Stimulated activated CD4-positive, alpha-beta T cell treated with anti-CD3 and anti-CD28 coated beads, Interleukin-1b, Interleukin-23, amount 100 ng/mL, for 4 hours (primary cell): ENCODE measurements at places on chromosomes 2 and 18.

- DNase-seq, result no peak
These were observed 64.5 kb upstream of the RPE start for GRCh38 chr2:209937893-209938292.

GRCh38 chr18:31789409-31789808 is 28.7 kb upstream of the SLC25A52 start:
- no peak for DNase-seq

GRCh38 chr2:141523199-141523598 is 607.6 kb downstream of the LRP1B start:
- no peak for DNase-seq

DNA sequence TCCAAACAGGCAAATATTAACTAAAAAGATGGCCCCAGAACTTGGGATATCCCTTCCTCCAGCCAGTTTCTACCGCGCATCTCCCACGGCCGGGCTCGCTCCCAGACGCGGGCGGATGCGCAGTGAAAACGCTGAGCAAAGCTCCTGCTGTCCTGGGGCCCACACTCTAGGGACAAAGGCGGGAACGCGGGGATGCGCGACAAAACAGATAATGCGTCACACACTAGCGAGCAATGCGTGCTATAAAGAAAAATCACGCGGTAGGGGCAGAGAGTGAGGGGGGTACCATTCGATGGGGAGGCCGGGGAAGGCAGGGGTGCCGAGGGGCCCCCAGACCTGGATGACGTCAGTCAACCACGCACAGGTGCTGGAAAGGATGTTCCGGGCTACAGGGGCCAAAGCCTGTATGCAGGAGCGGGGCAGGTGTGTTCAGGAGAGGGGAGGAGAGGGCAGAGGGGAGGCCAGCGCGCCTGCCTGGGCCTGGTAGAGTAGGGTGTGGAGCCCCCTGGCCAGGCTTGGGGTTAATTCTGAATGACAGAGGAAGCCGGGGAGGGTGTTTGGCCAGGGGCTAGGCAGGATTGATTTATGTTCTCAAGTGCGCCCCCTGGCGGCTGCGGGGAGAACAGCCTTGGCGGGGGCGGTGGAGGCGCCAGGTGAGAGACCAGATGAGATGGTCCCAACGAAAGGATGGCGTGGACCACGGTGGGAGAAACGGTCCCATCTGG is 14.9 kb upstream of the ITM2C start:
- DNase-seq, result peak; percentile 62

DNA sequence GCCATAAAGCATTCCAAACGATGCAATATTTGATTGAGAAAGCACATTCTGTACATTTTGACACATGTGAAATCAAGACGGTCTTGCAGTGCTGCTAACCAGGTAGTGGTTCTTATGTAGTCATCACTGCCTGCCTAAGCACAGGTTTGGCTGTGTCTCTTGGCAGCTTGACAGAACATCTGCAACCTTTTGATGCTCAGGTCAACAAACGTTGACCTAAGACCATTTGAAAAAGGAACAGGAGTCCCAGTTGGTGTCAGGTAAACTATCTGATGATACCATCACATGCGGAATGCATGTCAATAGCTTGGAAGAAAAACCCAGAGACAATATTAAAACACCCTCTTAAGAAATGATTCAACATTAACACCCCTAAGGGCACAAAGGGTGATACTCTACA is 80.7 kb downstream of the L3MBTL4 start:
- no peak for DNase-seq

DNA sequence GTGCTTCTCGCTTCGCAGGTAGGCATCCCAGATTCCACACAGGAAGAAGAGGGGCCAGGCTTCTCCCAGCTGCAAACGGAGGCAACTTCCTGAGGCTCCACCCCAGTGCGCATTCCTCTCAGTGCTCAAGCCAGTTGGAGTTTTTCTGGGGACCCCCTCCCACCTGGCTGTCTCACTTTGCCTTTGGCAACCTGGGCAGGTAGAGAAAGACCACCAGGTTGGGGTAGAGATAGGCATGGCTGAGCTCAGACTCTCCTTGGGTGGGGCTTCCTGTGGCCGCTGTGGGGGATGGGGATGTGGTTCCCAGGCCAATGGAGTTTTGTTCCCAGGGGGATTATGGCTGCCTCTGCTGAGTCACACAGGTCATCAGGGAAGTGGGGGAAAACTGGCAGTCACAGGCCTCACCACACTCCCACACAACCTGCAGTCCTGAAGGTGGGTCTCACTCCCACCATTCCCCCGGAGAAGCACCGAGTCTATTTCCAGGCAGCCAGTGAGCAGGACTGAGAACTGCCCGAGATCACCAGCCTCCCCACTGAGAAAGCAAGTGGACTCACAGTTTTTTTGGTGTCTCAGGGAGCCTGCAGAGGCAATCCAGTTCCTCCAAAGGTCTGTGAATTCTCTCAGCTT is 38.1 kb downstream of the SLC39A10 start:
- DNase-seq, result no peak

DNA sequence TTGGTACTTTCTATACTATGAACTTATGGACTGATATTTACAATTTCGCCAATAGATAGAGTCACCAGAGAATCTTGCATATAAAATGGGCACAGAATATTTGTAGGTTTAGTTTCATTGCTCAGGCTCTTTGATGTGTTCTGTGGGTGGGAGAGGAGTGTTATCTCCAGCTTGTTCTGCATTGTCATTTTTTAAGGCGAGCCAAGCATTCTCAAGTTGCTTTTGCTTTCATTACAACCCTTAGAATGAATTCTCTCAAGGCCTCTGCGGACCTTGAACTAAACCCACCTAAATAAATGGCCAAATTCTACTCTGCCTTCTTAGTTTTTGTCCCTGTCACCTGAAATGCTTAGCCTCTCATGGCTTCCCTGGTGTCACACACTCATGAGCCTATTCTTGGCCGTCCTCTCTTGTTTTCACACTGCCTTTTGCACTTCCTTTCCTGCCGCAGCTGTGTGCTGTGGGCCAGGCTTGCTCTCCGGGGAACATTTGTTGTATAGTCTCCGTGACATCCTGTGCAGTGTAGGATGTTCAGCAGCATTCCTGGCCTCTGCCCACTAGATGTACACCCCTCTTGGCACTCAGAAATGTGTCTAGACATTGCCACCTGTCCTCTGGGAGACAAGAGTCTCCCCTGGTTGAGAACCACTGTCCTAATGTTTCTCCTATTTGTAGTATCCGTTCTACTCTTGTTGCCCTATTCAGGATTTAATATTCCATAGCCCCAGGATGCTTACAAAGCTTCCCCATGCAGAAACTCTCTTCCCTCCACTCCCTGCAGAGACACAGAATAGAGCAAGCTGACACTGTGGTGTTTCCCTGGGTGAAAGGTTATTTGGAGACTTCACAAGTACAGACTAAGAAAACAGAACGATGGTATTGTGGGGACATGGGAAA is 255.6 kb downstream of the PTPRM start:
- no peak for DNase-seq

DNA sequence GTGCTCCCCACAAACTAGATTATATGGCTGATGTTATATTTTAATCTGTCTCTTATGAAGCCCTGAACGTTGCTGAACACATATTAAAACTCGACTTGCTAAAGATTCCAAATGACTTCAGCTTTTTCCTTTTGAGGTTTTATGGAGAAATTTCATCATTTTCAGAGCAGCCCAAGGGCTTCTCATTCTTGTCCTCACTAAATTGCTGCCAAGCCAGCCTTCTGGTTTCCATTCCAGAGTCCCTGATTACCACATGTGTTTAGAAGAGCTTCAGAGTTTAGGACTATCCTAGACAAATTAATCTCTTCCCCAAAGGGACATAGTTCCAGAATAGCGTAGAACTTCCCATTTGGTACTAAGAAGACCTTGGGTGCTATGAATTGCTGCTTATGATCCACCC is 77.8 kb upstream of the CCDC195 start:
- no peak for DNase-seq

DNA sequence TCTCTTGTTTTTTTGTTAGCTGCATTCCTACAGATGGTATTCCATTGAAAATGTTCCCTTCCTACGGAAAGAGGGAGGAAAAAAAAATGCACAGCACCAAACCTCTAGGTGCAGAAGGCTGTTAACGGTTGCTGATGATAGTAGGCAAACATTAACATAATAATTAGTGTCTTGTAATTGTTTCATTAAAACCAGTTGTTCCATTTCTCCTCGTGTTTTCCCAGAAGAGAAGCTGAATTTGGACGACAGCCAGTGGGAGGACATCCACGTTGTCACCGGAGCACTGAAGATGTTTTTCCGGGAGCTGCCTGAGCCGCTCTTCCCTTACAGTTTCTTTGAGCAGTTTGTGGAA is 494.7 kb downstream of the ARHGAP15 start:
- DNase-seq, result no peak

GRCh38 chr2:181685150-181685688 is 4.9 kb upstream of the NEUROD1 start:
- no peak for DNase-seq

DNA sequence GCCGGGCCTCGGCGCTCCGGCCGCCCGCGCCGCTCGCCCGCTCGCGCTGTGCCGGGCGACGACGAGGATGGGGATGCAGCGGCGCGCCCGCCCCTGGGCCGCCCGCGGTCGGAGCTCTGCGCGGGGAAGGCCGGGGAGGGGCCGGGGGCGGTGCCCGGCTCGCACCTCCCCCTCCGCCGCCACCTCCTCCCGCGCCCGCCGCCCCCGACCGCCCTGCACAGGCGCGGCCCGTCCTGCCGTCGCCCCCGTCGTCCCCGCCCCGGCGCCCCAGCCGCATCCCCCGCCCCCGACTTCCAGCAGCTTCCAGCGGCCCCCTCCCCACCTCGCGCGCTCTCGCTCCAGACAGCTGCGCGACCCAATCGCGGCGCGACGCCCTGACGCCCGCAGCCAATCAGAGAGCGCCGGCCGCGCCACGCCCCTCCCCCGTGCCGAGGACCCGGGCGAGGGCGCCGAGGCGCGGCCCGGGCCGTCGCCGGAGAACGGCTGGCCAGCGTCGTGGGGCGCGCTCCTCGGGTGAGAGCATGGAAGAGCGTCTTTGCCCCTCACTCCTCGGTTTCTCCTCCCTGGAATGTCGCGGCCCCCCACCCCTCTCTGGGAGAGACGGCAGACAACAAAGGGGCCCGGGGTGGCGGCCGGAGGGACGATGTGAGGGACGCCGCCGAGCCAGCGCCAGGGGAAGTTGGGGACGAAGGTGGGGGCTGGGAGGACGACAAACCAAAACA is at the start of gene MBOAT2:
Gene MBOAT2 (minus strand): TSS at position 69 of the 722 bp plus-strand sequence. CDS start 70 bp downstream, outside the sequence.
- DNase-seq, result peak; percentile 73

- DNase-seq, result no peak
These were observed 243.6 kb upstream of the CXCR4 start for GRCh38 chr2:136361521-136361920.

DNA sequence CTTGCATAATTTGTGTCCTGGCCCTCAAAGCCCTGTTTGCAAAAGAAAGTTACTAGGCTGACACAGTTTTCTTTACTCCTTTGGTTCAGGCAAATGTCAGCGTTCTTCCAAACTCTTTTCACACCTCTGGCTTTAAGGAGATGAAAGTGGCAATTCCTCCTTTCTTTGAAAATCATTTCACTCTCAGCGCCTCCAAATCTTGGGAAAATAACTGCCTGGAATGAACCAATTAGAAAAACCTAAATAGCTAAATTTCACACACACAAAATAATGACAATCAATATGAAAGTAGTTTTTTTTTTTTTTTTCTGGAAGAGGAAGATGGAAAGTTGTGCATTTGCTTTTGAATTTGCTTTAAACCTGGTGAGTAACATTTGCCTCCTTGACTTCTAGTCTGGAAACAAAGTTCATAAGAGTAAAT is 1.7 kb downstream of the MEIS1 start:
- no peak for DNase-seq

- DNase-seq, result no peak
These were observed 897.6 kb downstream of the BCL11A start for GRCh38 chr2:59655809-59656208.

GRCh38 chr2:42906557-42907411 is 114.4 kb upstream of the HAAO start:
- DNase-seq, result no peak

- DNase-seq, result no peak
These were observed 3.4 kb downstream of the ASAP2 start for GRCh38 chr2:9210030-9210429.

GRCh38 chr18:76923485-76924085 is 101.2 kb downstream of the ZNF236 start:
- DNase-seq, result no peak

DNA sequence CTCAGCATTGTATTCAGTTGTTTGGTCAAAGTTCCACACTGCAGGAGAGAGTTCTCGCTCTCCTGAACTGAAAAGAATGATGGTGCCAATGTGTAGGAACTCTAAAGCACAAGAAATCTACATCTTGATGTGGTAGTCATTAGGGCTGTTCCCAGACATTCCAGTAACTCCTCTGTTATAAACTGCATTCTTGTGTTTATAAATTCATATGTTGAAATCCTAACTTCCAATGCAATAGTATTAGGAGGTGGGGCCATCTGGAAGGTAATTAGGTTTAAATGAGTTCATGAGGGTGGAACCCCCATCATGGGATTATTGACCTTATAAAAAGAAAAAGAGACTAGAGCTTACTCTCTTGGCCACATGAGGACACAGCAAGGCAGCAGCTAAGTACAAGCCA is 239.6 kb downstream of the CDH20 start:
- no peak for DNase-seq

- no peak for DNase-seq
These were observed 26.6 kb downstream of the LPIN2 start for GRCh38 chr18:2986150-2986865.

DNA sequence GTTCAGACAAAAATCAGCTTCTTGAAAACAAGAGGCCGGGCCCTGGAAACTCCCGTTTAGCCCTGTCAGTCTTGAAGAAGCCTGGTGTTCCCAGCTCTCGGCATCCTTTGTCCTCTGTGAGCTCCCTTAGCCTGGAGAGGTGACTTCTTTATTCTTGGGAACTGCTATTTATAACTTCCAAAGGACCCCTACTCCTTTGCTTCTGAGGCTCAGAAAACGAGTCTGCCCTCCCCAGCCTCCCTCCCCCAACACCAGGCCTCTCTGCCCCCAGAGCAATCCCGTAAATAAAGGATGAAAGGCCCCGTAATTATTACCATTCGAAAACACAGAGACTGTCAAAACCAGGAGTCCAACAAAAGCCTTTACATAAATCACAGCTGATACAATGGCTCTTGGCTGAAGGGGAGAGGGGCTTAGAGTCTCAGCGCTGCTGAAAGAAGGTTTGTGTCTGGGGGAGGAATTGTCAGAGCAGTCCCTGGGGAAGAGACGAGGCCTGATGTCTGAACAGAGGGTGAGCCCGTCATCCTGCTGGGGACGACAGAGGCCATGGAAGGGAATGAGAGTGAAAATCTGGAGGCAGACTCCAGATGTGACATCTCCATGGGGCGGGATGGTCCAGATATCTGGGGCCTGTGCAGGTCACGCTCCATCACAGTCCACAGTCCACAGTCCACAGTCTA is 283.0 kb downstream of the MYCN start:
- no peak for DNase-seq
